Dorsolateral prefrontal cortex (tissue), 122 donors: ENCODE measurements at places on chromosomes 7 and 10. TPM values are rescaled to one million over a fixed set of nuclear protein-coding genes. Genes with fewer than 3 reads are reported as not detected.
A peak's percentile ranks its signal among the peaks of the same experiment; 100 is the strongest.

- DNase-seq, result no peak
Observed at GRCh38 chr10:126661841-126662515, 8.5 kb downstream of the C10orf90 start.

The TMEM176A gene
- total RNA-seq, result 14.4 TPM

DNA sequence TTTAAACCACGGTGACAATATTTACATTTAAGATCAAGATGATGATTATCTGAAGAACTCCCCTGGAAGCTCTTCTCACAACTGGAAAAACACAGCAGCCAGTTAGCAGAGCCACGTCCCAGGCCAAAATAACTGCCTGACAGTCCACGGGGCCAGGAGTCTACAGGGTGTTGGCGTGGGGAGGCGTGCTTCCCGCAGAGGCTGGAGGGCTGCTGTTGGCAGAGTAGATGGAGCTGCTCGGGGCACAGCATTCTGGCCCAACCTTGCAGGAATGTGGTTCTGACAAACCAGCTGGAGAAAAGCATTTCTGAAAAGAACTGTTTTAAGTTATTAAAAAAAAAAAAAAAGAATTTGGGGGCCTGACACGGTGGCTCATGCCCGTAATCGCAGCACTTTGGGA is 177.9 kb downstream of the EBF3 start:
- DNase-seq, result no peak

The CPVL gene
- 6.5 TPM for total RNA-seq

The OR13A1 gene
- 0.25 TPM for total RNA-seq

The SRRM3 gene
- 115 TPM for total RNA-seq

DNA sequence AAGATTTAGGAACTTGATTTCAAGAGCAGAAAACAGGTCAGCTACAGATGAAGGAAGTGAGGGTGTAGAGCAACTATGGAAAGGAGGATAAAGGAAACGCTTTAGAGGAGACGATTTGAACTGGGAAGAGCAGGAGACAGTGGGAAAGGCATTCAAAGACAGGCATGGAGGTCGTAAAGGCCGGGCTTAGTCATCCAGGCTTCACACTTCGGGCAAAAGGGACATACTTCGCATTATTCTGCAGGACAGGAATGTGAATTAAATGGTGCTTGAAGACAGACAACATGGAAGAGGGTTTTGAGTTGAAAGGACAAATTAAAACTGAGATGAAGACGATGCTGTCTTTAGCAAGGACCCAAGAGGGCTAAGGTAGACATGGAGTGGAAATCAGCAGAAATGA is 8.1 kb downstream of the FAM171A1 start:
- DNase-seq, result no peak

DNA sequence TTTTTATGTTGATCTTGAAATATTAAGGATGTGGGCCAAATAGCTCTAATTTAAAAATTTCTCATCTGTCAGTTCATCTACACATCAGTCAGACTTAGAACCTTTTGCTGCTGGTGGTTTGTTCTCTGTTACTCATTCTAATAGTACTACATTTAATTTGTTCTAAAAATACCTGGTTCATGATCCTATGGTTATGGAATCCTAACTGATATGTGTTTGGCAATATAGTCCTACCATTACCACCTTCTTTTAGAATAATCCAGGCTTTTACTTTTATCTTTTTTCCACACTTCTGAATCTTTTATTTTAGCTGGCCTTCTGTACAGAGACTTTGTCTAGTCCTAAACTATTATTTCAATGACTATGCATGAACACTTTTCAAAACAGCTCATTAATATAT is 116.9 kb downstream of the SVOPL start:
- DNase-seq, result no peak

DNA sequence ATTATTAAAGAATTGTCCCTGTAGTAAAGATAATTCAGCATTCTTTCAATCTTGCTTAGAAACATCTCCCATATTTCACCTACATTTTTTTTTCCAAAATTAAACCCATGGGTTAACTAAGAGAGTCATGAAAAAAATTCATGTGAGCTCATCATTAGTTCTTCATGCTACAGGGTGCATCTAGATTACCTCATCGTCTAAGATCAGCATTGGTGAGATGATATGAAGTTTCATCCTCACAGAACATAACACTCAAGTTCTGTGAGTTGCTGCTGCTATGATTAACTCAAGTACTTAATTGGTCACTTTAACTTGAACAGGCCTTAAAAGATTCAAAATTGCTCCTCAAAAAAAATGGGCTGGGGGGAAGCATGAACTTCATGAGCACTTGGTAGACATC is 50.0 kb downstream of the RAB11FIP2 start:
- no peak for DNase-seq

The ANXA8 gene
- not detected for total RNA-seq

DNA sequence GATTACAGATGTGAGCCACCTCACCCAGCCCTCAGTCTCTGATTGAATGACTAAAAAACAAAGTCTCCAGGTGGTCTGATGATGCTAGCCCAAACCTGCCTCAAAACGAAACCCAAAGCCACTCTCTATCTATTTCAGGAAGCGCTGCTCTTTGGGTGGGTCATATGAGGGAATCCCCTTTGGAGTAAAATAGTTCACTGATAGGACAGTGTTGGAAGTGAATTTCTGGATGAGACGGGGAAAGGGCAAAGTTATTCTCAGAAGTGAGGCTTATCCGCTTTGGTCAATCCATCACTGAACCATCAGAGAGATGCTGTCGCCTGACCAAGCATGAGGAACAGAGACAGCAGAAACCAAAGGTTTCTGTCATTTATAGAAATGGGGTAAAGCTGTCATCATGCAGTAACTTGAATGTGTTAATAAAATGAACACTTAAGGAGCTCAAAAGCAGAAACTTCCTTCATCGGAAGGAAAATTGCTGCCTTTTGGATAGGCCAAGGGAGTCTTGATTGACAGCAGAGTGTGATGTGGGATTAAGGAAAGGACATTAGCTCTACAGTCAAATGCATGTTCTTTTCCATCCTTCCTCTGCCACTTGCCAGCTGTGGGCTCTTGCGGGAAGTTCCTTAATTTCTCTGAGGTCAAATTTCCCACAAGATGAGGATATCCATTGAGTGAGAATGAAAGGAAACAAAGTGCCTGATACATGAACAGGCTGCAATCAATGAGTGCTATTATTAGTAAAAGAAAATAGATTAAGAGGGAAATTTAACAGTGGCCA is 64.9 kb upstream of the C1QL3 start:
- no peak for DNase-seq

The ZC3HAV1 gene
- 13.6 TPM for total RNA-seq

The GPER1 gene
- 7.5 TPM for total RNA-seq

GRCh38 chr10:82924711-82925110 is 1049.7 kb downstream of the NRG3 start:
- DNase-seq, result no peak

The CUZD1 gene
- total RNA-seq, result 1.9 TPM

GRCh38 chr10:44974082-44974627 is 4.5 kb downstream of the DEPP1 start:
- no peak for DNase-seq

- DNase-seq, result no peak
Observed at GRCh38 chr10:130243015-130243414, 106.8 kb downstream of the GLRX3 start.

The SPDYE11 gene
- total RNA-seq, result not detected

DNA sequence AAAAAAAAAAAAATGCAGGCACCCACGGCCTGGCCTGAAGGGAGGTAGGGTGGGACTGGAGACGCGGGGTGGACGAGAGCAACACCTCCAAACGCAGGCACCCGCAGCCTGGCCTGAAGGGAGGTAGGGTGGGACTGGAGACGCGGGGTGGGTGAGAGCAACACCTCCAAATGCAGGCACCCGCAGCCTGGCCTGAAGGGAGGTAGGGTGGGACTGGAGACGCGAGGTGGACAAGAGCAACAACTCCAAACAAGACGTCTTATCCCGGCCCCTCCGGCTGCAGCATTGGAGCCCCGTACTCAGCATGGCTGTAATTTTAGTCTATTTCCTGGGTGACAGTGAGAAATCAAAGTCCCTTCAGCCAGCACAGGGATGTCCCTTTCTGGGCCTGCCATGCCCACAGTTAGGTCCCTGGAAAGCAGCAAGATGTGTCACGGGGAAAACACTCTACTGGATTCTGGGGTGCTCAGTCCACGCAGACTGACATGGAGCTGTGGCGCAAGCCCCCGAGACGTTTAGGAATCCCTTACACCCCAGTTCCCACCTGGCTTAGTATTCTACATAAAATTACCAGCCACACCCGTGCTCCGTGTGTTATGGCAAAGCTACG is 119.9 kb downstream of the WDR37 start:
- peak; percentile 22 for DNase-seq

DNA sequence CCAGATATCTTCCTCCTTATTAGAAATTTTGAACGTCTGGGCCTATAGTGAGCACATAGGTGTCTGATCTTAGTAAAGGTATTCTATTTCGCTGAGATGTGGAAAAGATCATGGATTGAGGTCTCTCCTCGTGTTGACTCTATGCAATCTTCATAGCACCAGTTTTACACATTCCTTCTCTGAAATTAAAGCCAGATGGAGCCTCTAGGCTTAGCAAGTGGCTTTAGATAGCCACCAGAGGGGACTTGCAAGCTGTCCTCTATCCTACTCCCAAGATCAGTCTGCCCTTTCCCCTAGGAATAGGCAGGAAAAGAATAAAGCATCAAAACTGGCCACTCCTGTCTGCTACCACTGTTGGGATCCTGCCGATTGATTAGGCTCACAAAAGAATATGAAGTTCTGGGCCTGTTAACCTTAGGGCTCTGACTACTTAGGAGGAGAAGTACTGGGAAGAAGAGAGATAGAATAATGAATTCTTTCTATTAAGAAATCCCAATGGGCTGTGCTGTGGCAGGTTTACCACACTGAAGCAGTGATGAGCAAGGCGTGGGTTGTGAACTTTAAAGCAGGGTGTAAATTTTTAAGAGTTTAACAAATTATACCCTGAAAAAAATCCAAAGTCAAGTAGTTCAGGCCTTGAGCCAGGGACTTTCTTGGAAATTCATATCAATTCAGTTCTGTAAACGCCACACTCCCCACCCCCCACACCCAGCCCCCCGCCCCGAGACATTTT is 2.2 kb upstream of the STRIP2 start:
- no peak for DNase-seq
